ENCODE measurements at places on chromosomes 3 and 15.

GRCh38 chr3:119657887-119658702 lies 2.3 kb downstream of the POPDC2 start:
- DNase-seq: no peak

GRCh38 chr15:93583968-93584367 lies 495.0 kb upstream of the RGMA start:
- DNase-seq: no peak

- DNase-seq: no peak
Measured at GRCh38 chr15:69305933-69306568, 7.3 kb downstream of the PAQR5 start.

- no peak for DNase-seq
Measured at GRCh38 chr15:88450125-88450798, 16.9 kb downstream of the MRPL46 start.

DNA sequence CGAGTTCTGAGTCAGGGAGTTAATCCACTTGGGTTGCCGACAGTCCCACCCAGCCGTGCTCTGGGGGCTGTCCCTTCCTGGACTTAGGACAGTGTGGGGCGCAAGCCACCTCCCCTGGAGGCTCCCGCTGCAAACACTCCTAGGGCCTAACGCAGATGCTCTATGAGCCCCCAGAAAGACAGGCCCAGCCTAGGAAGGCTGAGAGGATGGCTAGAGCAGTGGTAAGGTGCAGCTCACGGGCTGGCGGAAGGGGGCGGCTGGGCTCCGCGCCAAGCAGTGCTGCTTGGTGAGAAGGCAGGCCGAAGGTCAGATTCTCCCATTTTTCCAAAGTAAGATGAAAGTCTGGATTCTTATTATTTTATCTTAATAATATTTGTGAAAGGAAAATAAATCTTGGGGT lies 84.6 kb upstream of the ALDH1L1 start:
- DNase-seq: no peak

GRCh38 chr3:134446800-134447199 lies 39.0 kb downstream of the ANAPC13 start:
- no peak for DNase-seq

GRCh38 chr15:44066211-44066827 lies 128.8 kb downstream of the FRMD5 start:
- DNase-seq: no peak

DNA sequence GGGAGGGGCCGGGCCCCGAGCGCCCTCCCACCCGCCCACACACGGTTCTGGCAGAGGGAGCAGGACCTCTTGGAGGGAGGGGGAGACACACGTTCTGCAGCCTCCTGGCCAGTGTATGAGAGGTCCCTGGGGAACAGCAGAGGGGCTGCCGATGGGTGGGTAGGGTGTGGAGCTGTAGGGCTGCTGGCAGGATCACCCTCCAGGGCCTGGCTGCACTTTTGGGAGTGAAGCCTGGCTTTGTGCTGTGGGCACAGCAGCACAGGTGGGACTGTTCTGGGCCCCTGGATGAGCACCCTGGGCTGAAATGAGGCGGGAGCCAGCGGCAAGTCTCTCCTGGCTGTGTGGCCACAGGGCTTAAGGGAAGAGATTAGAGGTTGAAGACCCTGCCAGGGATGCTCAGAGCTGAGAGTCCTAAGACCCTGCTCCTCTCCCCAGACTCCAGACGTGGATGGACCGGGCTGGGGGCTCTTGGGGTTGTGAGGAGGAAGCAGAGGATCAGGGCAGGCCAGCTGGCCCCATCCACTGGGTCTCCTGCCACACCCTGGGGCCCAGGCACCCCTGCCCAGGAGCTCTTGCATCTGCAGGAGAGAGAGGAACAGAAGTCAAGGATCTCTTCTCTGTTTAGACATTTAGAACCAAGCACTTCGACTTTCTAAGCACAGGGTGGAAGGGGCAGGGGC lies 45.2 kb downstream of the RGMA start:
- no peak for DNase-seq

GRCh38 chr3:63089007-63089750 lies 188.9 kb upstream of the SYNPR start:
- DNase-seq: no peak

DNA sequence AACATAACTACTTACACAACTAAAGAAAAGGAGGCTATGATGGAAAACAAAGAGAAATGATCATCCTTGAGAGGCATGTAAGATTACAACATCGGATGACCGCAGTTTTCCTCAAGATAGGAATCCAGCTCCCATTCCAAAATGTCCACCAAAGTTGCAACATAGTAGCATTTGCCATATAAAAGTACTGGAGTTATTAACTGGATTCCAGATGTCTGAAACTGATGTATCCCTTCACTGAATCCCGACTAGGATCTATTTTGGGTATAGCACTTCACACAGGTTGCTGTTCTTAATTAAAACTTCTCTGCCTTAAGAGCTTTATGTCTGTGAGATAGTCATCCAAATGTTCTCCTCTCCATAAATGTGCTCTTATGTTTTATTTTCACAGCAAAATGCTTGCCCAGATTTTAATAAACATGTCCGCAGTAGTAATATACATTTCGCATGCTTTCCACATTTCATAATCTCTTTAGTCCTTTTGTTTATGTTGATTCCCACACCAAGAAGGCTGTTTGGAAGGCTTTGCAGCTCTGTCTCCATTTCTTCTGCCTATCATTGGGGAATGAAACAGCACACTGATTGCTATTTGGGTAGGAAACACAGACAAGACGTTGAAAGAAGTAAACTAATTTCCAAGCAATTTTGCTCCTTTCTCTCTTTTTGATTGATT lies 716.5 kb upstream of the CFAP20DC start:
- no peak for DNase-seq

- DNase-seq: no peak
Measured at GRCh38 chr3:38297947-38298711, 16.0 kb downstream of the SLC22A14 start.

- DNase-seq: no peak
Measured at GRCh38 chr15:101156061-101156460, 95.8 kb downstream of the CHSY1 start.

DNA sequence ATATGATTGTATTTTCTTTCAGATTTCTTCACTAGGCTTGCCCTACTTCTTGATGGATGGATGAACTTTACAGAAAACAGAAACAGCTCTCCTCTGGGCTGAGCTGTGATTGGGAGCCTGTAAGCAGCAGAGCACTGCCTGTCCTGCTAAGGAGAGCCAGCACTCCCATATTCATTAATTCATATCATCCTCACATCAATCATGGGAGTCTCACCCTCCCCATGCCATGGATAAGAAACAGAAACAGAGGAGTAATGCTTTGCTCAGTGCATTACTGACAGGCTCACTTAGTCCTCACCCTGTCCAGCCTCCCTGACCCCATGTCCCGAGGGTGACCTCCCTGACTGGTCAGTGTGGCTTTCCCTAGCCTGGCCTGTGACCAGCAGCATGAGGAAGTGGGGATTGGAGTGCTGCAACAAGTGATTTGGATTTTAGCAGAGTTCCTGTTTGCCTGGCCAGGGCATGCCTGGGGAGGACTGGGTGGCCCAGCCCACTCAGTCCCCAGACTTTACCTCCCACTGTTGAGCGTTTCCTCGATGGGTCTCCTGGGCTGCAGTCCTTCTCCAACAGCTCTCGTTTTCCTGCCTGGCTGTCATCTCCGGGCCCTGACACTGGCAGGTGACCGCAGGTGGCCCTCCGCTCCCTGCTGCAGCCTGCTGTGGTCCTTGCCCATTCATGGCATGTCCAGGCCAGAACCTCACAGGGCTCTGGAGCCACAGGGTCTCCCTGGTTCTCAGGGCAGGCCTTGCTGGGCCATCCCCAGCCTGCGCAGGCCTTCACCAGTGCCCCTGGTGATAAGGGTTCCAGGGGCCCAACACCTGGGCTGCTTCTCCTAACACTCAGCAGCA lies 1.3 kb upstream of the TMIE start:
- DNase-seq: no peak

DNA sequence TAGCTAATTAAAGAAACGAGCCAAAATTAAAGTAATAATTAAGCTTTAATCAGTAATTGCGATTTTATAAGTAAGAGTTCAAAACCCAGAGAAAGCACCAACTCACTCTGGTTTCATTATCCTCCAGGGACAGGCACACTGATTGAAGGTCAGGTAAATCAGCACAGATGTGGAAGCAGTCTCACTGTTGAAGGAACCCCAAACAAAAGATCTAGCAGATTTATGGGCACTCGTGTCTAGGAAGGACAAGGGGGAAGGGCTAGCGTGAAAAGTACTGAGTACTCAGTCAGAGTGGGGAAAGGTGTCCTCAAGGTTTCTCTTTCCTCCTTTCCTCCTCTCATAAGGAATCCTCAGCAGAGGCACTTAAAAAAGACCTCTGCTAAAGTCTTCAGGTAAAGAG lies 320.1 kb downstream of the PYDC2 start:
- no peak for DNase-seq

DNA sequence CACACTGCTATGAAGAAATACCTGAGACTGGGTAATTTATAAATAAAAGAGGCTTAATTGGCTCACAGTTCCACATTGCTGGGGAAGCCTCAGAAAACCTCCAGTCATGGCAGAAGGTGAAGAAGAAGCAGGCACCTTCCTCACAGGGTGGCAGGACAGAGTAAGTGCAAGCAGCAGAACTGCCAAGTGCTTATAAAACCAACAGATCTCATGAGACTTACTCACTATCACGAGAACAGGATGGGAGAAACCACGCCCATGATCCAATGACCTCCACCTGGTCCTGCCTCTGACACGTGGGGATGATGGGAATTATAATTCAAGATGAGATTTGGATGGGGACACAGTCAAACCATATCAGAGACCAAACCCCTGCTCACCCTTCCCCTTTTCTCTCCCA lies 75.0 kb downstream of the TRIM69 start:
- no peak for DNase-seq

DNA sequence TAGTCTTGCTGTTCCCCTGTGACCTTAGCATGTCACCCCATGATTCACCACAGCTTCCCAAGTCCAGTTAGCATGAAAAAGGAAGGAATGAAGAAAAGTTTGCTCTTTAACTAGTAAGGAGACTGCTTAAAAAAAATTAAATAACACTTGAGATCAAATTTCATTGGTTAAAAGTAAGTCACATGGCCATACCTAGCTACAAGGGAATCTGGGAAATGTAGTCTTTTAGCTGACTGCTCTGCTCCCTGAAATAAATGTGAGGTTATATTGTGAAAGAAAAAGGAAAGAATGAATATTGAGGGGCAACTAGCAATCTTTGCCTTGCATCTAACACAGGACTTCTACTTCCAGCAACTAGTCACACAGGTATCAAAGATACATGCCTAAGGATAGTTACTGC lies 84.7 kb upstream of the LRRN1 start:
- no peak for DNase-seq

- DNase-seq: no peak
Measured at GRCh38 chr3:108552267-108553159, 36.7 kb downstream of the CIP2A start.

- no peak for DNase-seq
Measured at GRCh38 chr15:81113861-81114291, 20.2 kb upstream of the CFAP161 start.

- DNase-seq: no peak
Measured at GRCh38 chr15:45795440-45796069, 160.7 kb downstream of the SQOR start.

DNA sequence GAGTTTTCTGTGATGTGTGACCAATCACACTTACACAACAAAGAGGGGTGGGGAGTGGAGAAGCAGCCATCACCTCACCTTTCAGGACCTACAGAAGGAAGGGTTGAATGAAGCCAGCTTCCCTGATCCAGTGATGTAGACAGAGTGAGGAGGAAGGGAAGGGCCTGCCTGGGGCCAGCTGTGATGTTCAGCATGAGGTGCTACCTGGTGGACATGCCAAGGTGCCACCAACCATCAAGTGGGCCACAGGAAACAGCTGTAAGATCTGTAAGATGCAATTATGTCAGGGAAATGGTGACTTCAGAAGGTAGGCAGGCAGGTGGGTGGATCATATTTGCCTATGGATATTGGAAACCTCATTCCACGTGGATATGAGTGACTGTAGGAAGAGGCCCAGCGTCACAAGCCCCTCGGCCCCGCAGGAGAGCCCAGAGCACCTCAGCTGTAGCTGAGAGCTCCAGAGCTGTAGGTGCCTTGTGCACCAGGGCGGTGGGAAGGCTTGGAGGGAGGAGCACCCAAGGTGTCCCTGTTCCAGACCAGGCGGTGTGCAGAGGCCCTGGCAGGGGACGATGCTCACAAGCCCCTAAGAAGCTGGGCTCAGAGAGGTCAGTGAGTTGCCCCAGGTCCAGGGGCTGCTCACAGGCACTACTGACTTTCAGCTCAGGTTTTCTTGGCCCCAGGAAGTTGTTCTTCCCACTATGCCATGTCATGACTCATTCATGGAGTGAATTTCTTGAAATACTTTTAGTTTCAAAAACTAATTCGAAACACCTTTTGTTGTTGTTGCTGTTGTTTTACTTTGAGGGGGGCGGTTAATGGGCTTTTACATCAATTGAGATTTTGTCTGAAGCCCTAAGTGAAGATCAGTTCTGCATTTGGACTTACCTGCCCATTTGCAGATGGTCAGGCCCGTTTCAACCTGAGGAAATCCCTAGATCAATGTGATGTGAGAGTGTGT lies 94.2 kb upstream of the ALDH1A3 start:
- DNase-seq: no peak

- DNase-seq: no peak
Measured at GRCh38 chr15:40477642-40478327, 7.0 kb downstream of the CHST14 start.

GRCh38 chr3:158359339-158359738 lies 211.7 kb upstream of the MLF1 start:
- DNase-seq: no peak

GRCh38 chr3:106114220-106114619 lies 245.4 kb upstream of the CBLB start:
- DNase-seq: no peak

DNA sequence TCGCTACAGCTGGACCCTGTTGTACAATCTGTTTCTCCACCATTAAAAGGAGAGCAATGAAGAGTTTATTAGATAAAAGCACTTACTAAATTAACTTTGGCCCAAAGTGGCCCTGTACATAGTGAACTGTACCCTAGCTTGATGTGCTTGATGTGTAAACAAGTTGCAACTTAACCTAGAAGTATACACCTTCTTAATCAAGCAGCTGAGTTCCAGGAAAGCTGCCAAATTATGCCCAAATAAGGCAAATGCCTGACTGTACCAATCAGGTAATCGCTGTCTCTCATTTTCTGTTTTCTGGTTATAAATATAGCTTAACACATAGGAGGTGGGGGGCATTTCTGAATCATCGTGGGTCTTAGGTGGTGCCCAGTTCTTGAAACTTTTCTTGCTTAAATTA lies 704.8 kb upstream of the CBLB start:
- DNase-seq: no peak

GRCh38 chr3:102176333-102177050 lies 258.3 kb upstream of the ZPLD1 start:
- no peak for DNase-seq

DNA sequence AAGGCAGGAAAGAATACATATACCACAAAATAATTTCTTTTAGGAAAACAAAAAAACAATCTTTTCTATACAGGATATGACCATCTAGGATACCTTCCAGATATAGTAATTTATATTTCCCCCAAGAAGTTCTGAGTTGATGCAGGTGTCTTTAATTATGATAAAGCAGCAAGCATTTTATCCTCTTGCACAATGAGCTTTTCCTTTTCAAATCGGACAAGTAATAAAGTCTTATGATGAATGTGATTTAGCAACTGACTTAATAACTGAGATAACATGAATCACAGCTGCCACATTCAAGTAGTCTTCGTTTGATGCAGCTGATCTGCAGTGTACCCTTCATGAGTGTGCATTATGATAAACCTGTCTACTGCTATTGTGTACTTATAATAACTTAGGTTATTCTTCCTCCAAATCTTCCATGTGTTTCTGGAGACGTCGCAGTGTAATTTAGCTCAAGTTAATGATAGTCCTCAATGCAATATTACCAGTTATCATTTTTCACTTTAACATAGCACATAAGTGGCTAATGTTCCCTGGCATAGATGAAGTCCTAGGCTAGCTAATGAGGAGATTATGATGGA lies 260.3 kb upstream of the MRPL3 start:
- DNase-seq: no peak
